ENCODE measurements at places on chromosomes 3 and 15. TPM values are rescaled to one million over a fixed set of nuclear protein-coding genes. Genes with fewer than 3 reads are reported as not detected.

IMPG2 gene
- not detected for total RNA-seq

PFN2 gene
- 185 TPM for total RNA-seq

PRR20G gene
- total RNA-seq, result 0.14 TPM

MKRN3 gene
- total RNA-seq, result 3.3 TPM

GPR171 gene
- not detected for total RNA-seq

TUSC7 gene
- not detected for total RNA-seq

ASB14 gene
- total RNA-seq, result not detected

Measured in A549 treated with RU486 at 1 μM for 4 hours (cell line).